Stimulated activated CD8-positive, alpha-beta memory T cell treated with anti-CD3 and anti-CD28 coated beads, Interleukin-2, amount 100 ng/mL, for 1 hour (primary cell): ENCODE measurements at places on chromosomes 2 and 18.

DNA sequence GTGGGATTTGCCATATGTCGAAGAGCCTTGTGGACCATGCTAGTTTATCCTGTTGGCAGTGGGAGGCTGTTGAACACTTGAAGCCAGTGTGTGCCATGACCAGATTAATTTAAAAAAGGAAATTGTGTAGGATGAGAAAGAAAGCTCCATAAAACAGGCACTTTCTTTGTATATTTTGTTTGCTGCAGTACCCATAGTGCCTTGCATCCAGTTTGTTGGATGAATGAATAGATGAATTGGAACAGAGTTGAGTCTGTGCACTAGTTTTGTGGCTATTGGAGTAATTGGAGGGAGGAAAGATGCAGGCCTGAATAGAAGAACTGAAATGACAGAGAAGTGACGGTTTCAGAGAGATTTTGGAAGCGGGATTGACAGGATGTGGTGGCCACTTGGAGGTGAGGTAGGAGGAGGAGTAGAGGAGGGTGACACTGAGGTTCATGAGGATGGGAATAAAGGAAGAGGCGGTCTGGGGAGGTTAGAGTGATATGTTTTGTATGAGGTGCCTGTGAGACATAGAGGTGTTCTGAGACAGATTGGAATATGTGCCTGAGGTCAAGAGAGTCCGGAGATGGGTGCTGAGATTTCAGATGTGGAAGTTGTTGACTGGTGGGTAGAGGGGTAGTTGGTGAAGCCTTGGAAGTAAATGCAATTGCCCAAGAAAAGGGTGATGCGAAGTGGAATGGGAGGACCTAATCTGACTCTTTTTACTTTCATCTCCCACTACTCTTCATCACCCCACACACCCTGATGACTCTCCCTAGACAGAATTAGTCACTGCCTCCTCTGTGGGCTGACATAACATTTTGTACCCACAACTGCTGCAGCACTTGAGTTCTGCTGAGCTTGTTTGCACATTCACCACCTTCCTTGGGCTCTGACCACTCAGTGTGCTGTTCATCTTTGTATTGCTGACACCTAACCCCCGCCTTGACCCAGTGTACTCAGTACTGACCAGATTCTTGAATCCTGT is 5.1 kb downstream of the DGUOK start:
- no peak for DNase-seq

- DNase-seq: no peak
Observed at GRCh38 chr18:48800876-48801727, 149.7 kb downstream of the SMAD7 start.

DNA sequence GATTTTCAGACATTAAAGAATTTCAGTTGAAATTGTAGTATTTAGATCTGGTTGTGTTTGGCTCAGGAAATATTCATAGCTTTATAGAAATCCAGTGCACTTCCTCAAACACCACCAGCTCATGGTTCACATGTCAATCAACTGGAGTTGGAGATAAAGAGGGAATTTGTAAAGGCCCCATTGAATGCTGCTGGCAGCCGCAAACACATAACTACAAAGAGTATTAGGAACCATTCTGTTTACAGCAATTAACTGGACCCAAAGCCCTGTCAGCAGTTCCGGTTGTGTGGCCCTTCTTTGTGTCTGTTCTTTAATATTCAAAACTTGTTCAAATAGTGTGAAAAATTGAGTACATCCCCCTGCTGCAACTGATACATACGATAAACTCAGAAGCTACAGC is 107.4 kb upstream of the LRRTM4 start:
- DNase-seq: no peak

DNA sequence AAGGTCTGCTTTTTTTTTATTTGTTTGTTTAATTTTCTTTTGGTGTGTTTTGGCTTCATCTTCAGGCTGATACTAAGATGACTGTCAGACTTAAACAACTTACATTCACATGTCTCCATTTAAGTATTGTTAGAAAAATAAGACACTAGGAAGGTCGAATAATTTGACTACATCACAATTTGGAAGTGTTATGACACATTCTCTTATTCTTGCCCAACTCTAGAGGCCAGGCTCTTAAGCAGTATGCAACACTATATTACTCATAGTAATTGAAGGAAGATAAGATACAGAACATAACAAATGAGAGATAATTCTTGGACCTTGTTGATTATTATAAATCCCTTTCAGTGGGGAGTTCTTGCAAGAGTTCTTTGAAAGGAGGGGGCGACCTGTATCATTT is 295.3 kb upstream of the COL3A1 start:
- no peak for DNase-seq

- no peak for DNase-seq
Observed at GRCh38 chr2:231820786-231821303, 34.6 kb downstream of the COPS7B start.

DNA sequence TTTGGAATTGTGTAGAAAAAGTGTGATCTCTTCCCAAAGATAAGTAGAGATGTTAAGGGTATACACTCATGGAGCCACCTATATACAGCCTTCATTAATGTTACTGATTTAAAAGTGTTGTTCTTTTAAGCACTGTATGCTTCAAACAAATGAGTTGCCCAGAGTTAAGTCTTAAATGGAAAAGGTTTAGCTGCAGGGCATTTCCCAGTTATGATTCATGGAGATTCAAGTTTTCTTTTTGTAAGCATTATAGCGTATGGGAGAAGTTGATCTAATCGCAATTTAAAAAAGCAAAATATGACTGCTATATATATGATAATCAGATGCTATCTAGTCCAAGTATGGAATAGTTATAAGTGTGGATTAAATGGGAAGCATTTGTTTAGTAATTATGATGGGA is 4.8 kb downstream of the PDK1 start:
- no peak for DNase-seq

GRCh38 chr2:228369400-228370031 is 188.0 kb upstream of the SPHKAP start:
- no peak for DNase-seq

GRCh38 chr2:233211548-233211895 is 40.0 kb upstream of the ATG16L1 start:
- DNase-seq: no peak

- no peak for DNase-seq
Observed at GRCh38 chr2:234435836-234436481, 60.9 kb downstream of the ARL4C start.

DNA sequence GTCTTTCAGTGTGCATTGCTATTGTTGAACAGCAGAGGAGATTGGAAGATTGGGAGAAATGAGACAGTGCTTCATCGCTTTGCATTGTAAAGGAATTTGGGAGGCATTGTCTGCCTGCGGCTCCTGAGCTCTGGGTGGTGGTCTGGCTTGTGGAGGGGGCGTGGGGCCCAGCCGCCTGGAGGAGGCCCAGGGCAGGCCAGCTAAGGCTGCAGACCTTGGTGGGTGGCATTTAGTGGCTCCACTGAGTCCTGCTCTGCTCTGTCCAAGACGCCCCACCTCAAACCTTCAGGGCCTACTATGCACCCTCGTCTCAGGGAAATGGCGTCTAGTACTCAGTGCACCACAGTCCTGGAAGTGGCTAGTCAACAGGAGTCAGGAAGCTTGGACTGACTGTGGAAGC is 5.7 kb upstream of the HS1BP3 start:
- no peak for DNase-seq

DNA sequence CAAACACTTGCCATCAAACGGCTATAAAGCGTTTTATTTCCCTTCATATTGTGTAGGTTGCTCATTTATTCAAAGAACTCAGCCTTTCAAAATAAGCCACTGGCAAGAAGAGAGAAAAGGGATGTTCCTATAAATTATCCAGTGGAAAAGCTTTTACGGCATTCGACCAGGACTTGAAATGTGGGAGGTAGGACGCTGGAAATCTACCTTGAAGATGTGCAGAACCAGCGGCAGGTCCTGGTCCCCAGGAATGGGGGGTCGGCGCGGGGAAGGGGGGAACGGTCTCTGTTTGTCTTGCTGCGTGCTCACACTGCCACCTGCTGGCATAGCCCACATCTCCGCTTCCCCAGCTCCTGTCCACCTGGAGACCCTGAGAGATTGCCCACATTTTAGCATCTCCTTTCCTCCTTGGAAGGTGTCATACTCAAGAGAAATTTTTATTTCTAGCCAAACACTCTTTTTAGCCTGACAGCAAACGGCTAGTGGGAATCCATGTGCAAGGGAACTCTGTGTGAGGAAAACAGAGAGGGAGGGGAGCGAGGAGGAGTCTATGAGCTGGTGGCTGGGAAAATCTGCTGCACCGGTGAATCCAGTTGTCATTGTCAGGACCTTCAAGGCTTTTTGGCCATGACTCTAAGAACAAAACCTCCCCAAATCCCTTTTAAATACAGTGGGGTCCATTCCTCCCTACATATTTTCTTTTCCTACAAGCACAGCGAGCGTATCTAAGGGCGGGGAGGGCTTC is 349.0 kb upstream of the PKDCC start:
- no peak for DNase-seq

- DNase-seq: no peak
Observed at GRCh38 chr2:23988371-23988770, 21.5 kb upstream of the MFSD2B start.

DNA sequence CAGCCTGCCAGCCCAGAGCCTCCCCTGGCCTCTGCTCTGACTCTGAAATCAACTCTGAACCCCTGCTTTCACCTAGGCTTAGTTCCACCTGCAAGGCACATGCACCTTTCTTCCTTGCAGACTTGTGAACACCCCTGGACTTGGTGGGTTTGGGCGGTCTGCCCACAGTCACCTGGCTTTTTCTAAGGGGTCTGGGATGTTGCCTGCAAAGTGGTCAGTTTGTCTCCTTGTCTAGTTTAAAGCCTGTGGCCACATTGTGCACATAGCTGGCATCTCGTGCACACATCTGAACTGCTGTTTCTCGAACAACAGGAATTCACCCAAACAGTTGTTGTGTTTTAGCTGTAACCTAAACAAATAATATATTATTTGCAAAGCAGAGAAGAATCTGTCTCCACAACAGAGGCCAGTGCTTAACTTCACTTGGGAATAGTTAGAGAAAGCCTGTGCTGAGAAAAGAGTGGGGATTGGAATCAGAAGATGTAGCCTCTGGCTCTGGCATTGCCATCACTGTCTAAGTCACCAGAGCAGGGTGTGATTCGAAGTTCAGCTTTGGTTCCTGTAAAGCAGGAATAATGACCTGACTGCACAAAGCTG is 108.5 kb downstream of the TMEM18 start:
- no peak for DNase-seq

DNA sequence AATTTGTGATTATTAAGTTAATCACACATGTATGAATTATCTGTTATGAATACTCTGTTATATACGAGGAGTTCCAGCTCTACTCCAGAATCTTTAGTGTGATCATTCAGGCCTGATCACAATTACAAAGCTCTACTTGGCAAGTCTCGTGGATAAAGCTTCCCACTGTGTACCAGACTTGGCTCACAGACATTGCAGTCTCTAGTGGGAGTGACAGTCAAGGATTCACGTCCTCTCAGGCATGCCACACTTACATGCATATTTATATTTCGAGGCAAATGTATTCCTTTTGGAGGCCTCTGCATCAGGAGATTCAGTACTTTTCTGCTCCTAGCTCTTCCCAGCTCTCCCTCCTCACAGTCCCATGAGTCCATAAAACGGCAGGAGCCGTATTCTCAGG is 403.4 kb upstream of the CDH7 start:
- no peak for DNase-seq

DNA sequence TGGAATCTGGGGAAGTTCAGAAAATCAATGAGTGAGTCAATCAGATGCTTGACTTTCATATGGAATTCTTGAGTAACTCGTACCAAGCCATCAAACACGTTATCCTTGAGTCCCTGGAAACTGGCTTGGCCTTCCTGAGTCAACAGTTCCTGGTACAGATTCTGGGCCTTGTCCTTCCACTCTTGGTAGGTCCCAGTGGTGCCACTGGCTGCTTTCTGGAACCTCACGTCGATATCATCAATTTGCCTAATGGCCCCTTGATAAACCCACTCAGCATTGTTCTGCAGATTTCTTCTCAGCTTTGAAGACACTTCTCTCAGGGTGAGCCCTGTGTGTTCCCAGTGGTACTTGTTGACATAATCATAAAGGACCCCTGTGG is 41.1 kb downstream of the APOB start:
- DNase-seq: no peak
